ENCODE measurements at places on chromosomes 5 and 9.

- DNase-seq: peak; percentile 68
Measured at GRCh38 chr5:169801324-169801777, 164.3 kb downstream of the DOCK2 start.

GRCh38 chr9:129006328-129007034 lies 21.6 kb downstream of the SH3GLB2 start:
- peak; percentile 52 for DNase-seq

- no peak for DNase-seq
Measured at GRCh38 chr5:116898917-116899316, 324.3 kb upstream of the SEMA6A start.

DNA sequence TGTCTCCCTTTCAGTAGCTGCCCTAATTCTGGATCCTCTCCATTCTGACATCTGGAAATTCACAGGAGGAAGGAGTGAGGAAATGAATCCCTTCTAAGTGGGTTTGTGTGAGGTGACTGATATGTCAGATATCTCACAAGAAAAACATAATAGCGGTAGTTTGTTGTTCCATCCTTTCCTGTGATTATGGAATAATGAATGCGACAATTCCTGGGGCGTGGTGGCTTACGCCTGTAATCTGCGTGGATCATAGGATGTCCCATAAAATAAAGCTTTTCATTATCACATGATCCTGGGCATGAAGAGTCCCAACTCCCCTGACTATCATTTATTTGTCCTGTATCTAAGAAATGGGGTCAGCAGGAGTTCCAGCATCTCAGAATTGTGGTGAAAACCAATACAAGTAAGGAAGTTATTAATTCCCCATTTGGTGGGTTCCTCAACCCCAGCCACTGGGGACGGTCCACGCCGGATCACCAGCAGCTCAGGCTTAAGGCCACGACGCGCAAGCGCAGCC lies 375 bp upstream of the C5orf24 start:
- DNase-seq: no peak

- DNase-seq: peak; percentile 56
Measured at GRCh38 chr5:16550316-16550952, 66.4 kb downstream of the RETREG1 start.

DNA sequence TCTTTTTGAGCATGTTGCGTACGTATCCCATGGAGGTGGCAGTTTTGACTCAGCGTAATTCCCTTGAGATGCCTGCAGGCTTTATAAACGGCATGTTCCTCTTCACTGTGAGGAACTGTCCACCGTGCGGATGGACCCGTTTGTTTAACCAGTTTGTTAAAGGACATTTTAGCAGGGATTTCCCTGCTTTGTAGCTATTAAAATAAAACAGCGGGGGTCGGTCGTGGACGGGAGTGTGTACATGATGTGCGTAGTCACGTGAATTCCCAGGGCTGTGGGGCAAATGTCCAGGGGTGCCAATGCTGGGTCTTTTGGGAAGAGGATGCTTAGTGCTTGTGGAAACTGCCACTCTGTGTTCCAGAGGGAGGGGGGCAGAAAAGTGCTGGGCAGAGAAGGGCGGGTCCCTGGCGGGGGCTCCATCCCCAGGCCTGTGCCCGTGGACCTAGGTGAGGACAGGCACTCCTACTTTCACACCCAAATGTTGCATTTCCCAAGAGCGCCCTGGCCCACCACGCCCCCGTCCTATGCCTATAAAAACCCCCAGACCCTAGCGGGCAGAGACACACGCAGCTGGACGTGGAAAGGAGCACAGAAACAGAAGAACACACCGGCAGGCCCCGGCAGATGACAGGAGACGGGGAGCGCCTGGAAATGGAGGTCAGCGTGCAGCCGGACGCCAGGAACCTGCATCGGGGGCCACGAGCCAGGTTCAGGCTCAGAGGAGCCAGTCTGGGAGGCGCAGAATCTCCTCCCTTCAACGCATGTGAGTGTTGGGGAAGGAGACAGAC lies 4.0 kb upstream of the TERT start:
- DNase-seq: no peak

DNA sequence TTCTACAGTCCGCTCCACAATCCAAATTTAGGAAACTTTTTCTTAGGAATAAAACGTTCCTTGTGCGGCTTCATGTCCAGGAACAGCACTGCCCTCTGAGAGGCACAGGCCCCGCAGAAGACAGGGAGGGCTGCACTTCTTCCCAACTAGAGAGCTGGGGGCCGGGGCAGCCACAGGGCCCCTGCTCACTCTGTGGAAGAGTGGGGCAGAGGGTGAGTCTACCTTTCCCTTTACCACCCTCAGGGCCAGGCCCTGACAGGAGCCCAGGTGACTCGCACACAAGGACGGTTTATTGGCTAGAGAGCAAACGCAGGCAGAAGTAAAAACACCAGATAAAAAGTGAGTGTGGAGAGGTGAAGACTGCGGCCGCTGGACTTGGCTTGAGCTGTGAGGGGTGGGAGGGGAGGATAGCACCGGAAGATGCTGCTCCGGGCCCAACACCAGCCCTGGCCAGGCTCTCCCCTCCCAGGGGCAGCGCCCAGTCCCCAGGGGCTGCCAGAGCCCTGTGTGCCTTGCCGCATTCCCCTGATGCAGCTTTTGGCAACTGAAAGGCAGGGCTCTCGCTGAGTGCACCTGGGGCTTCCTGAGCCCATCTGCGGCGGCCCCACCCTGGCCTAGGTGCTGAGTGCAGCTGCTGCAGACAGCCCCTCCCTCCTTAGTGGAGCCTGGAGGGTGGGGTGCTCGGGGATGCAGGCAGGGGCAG lies 20.2 kb downstream of the SH3GLB2 start:
- DNase-seq: no peak

DNA sequence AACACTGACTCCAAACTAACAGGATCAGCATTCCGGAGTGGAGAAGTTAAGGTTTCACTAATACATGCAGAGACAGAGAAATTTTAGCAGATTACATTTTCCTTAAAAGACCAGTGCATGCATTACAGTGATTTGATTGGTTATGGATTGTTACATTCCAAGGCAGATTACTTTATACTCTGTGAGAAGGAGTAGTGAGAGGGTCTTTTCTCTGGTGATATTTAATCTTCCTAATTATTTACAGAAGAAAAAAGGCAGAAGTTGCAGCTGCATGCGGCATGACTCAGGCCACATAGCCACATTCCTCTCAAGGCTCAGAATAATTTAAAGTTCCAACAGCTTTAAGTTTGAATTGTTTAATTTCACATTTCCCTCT lies 53.0 kb upstream of the PDZD2 start:
- DNase-seq: no peak

DNA sequence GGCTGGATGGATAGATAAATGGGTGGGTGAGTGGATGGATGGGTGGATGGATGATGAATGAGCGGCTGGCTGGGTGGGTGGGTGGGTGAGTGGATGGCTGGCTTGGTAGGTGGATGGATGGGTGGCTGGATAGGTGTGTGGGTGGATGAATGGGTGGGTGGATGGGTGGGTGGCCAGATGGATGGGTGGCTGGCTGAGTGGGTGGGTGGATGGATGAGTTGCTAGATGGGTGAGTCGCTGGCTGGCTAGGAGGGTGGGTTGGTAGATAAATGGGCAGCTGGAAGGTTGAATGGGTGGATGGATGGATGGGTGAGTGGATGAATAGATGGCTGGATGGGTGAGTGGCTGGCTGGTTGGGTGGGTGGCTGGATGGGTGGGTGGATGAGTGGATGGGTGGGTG lies 27.9 kb upstream of the CEP72 start:
- DNase-seq: no peak

- DNase-seq: no peak
Measured at GRCh38 chr9:90985631-90986030, 184.0 kb downstream of the SYK start.

GRCh38 chr5:62268234-62268633 lies 37.8 kb upstream of the KIF2A start:
- DNase-seq: no peak

GRCh38 chr9:110025551-110026170 lies 182.3 kb downstream of the C9orf152 start:
- DNase-seq: peak; percentile 47

DNA sequence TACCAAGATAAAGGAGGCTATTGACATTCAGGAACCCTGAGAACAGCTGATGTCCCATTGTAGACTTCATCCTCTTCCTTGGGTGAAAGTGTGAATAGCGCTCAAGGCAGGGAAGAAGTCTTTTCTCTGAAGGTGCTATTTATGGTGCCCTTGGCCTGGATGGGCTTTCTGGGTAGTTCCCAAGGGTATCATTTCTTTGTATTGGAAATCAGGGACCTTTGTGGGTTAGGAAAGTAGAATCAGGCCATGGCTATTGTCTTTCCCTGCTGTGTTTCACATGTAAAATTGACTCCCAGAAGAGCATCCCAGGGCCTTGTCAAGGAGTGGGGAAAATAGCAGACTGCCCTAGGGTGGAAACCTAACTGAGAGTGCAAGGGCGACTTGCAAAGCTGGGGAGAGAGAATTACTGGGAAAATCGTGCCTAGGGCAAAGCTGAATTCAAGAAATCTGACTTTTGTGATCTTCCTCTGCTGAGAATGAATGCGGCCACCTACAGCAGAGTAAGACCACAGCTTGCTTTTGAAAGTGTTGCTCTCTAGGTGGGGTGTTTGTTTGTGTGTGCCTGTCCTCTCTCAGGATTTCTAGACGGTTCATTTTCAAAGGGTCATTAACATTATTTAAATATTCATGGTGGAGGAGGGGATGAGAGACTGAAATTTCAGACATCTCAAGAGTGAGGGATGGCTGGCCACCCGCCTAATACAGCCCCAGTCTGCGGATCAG lies 160.6 kb downstream of the C9orf152 start:
- no peak for DNase-seq

DNA sequence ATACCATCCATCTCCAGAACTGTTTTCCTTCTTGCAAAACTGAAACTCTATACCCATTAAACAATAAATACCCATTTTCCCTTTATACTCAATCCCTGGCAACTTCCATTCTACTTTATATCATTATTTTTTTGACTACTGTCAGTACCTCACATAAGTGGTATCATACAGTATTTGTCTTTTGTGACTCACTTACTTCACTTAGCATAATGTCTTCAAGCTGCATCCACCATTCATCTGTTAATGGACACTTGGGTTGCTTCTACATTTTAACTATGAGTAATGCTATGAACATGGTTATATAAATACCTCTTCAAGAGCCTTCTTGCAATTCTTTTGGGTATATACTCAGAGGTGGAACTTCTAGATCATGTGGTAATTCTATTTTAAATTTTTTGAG lies 11.6 kb upstream of the TYRP1 start:
- DNase-seq: peak; percentile 47

GRCh38 chr9:76415731-76416130 lies 21.5 kb upstream of the RFK start:
- DNase-seq: no peak

DNA sequence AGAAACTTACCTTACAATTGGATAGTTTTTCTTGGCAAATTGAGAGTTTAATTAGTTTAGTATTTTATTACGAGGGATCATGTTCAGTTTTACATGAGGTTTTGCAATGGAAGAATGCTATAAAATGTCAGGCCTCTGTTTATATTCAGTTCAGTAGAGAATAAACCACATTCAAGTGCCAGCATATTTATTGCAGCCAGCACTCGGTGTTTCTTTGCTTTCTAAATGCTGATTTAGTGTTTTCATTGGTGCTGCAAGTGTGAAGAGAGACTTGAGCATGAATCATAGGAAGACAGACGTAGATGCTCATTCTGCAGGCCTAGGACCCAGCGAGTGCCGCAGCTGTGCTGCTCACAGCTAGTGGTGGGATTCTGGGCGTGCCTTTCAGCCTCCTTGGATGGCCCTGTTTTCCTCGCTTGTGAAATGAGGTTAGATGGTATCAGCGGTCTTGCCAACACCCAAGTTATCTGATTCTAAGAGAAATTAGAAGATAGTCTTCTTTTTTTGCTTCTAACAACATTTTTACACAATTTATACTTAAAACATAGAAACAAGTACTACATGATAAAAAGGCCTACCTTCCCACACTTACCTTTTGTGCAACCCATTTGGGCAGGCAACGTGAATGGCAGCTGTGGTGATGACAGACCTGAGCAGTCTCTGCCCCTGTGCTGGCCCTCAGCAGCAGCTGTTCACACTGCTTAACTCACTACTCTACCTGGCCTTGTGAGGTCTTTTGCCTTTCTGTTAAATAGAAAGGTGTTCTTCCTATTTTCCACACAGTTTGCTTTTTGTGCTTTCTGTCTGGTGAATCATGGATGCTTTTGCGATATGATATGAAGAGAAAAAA lies 26.8 kb upstream of the TNFAIP8 start:
- peak; percentile 47 for DNase-seq

DNA sequence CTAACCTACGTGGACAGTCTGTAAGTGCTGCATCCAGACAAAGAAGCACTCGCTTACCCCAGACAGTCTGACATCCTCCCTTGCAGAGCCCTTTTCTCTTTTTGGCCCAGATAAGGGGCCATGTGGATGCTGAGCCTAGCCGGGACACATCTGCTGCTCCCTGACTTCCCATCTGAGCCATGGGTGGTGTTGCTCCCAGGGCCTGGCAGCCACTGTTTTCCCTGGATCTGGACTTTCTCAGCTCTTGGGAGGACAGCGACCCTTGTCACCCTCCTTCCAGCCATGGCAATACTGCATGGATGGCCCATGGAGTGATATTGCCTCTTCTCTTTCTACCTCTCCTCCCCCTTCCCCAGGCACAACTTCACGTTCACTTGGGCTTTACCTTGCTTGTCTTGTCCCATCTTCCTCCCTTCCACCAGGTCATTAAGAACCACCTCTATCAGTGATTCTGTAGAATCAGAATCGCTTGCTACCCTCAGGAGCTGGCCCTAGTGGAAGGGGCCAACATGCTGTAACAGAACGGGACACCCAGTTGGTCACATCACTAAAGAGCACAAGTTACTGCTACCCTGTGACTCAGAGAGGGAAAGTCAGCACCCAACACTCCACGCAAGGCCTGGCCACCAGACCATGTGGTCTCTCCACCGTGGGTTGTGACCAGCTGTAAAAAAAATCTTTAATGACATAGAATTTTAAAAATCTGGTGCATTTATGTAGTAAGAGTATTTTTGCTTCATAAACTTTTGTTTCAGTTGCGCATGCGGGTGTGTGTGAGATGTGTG lies 4.4 kb downstream of the NEURL1B start:
- no peak for DNase-seq

GRCh38 chr5:153147891-153148623 lies 342.4 kb upstream of the GRIA1 start:
- peak; percentile 23 for DNase-seq

DNA sequence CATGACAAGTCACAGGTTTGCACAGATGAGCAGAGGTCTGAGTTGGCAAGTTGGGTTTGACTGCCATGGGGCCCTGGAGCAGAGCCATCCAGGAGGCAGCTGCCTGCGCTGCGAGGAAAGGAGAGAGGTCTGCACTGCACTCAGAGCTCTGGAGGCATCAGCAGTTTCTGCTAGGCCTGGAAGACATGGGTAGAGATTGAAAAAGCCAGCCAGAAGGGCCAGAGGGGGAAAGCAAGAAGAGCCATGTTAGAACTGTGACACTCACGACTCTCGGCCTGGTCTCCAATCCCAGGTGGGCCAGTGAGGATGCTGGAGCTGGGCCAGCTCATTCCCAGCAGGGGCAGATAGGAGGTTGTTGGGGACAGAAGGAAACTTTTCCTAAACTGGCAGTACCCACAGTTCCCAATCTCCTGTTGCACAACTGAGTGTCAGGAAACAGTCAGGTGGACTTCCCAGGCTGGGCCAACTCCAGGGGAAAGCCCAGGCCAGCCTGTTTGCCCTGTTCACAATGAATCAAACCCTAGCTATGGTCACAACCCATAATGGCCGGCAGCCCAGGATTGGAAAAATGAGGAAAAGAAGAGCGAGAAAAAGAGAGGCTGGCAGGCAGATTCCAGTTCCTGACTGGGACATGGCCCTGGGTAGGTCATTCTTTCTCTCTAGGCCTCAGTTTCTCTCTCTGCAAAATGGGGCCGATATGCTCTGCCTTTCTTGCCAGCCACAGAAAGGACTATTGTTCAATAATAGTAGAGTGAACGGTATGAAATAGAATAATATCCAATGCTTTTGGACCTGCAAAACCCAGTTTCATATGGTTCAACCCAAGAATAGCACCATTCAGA lies 7.8 kb upstream of the ORM1 start:
- no peak for DNase-seq

Data from RPMI7951 (cell line).